ENCODE measurements at places on chromosomes 11 and 22.

- no peak for DNase-seq
Observed at GRCh38 chr11:67465189-67465510, 3.9 kb downstream of the TMEM134 start.

GRCh38 chr11:44976576-44976975 is 25.9 kb upstream of the TP53I11 start:
- DNase-seq: no peak

DNA sequence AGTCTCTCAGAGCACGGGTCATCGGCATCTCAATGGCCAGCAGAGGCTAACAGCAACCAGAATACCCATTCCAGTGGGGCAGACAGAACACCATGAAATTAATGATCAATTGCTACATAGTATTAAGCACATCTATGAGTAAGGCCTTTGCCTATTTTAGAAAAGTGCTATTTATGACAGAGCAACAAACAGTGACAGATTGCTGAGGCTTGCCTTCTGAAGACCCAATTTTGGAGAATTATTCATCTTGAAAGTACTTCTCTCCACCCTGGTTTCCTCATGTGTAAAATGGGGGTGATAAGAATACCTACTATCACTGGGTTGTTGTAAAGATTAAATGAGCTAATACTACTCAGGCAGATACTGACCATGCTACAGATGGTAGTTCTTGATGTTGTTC is 232.7 kb downstream of the TENM4 start:
- no peak for DNase-seq

DNA sequence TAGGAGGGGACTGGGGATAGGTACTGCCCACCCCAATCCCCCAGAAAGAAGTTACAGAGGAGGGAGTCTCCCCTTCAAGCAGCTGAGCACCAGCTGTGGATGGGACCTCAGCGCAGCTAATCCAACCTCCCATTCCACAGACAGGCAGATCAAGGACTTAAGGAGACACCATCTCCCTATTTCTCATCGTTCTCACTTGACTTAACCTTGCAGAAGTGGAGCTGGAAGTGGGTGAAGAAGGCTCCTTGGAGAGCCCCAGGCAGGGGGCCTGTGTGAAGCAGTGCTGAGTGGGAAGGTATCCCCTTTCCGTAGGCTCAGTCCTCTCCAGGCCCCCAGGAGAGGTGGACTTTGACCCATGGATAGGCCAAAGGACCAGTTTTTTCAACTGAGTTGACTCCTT is 27.3 kb downstream of the USP35 start:
- no peak for DNase-seq

- no peak for DNase-seq
Observed at GRCh38 chr11:65381716-65382032, 772 bp downstream of the SLC25A45 start.

DNA sequence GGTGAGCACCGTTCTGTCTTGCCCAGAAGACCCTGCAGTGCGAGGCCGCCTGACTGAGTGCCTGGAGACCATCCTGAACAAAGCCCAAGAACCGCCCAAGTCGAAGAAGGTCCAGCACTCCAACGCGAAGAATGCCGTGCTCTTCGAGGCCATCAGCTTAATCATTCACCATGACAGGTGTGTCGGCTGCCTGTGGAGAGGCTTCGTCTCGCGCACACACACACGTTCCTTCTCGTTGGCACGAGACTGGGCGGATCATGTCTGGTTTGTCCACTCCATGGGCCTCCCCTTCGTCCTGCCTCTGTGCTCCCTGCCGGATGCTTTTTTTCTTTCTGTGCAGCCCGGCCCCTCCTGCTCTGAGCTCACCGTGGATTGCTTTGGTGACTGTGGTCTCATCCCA is 51.1 kb downstream of the MUC6 start:
- no peak for DNase-seq

DNA sequence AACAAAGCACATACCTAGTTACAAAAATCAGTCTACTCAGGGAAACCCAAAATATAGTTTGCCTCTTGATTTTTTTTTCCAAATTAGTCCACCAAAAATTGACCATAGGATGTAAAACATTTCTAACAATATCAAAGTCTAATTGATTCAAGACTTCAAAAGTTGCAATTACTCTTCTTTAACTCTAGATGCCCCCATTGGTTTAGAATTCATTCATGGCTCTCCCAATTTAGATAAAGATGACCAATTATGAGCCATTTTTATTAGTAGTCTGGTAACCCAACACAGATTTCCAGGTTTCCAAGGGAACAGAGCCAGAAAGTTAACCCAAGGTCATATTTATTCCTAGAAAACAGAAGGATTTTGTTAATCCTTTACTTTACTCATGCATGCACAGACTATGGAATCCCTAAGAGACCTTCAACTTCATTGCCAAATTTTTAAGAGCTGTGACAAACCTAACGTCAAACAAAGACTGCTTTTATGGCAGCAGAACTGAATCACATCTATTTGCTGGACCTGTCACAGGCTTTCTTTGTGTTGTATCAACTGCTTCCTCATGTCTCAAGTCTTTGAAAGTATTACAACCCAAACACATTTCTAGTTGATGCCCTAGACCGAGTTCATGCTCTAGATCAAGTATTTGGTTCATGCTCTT is 55.3 kb downstream of the C22orf42 start:
- DNase-seq: no peak

DNA sequence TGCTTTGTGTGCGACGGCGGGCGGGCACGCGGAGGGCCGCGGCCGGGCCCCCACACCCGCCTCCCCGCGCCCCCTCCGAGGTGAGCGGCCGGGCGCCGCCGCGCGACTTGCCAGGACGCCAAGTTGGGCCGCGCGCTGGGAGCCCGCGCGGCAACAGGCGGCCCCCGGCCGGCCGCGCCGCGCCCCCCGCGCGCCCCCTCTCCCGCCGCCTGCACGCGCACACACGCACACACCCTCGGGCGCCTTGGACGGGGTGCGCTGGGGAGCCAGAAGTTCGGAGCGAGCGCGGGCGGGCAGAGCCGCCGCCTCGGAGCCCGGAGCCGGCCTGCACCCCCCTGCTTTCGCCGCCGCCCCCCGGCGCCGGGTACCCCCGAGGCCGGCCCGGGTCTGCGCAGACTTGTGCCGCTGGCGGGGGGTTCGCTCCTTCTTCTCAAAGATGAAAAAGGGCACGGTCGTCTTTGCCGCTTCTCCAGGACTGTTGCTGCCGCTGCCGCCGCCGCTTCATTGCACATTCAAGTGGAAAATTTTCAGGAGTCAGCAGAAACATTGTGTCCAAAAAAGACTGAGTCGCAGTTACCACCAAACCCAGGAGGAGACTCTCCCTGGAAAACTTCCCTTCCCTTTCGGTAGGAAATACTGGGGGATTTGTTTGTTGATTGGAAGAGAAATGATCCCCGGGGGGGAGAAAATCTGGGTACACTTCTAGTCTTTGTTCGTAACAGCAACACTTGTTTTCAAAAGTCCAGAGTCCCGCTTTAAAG is 895 bp downstream of the TEAD1 start:
- no peak for DNase-seq

Data from stimulated activated CD4-positive, alpha-beta T cell treated with anti-CD3 and anti-CD28 coated beads, Interleukin-1b, Interleukin-23, amount 100 ng/mL, for 1 hour (primary cell).